ENCODE measurements at places on chromosomes 1 and 21.

DNA sequence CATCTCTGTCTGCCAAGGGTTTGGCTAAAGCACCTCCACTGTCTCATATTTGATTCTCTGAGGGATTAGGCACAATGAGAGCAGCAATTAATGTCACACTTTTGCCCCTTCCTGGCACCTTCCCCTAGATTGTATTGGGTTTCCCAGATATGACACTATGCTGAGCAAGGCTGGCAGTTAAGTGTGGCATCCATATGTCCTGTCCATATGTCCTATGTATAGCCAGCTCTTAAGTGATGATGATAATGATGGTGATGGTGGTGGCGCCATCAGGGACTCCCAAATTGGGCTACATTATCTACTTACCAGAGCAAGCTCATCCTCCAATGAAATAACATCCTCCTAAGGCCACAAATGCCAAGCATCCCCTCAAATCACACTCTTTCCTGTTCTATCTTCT, 13.5 kb upstream of the LORICRIN start:
- peak; percentile 8 for DNase-seq

GRCh38 chr1:59433440-59433813, 136.5 kb downstream of the FGGY start:
- DNase-seq, result no peak

- DNase-seq, result no peak
These were observed 31.9 kb upstream of the SGIP1 start for GRCh38 chr1:66502086-66502485.

DNA sequence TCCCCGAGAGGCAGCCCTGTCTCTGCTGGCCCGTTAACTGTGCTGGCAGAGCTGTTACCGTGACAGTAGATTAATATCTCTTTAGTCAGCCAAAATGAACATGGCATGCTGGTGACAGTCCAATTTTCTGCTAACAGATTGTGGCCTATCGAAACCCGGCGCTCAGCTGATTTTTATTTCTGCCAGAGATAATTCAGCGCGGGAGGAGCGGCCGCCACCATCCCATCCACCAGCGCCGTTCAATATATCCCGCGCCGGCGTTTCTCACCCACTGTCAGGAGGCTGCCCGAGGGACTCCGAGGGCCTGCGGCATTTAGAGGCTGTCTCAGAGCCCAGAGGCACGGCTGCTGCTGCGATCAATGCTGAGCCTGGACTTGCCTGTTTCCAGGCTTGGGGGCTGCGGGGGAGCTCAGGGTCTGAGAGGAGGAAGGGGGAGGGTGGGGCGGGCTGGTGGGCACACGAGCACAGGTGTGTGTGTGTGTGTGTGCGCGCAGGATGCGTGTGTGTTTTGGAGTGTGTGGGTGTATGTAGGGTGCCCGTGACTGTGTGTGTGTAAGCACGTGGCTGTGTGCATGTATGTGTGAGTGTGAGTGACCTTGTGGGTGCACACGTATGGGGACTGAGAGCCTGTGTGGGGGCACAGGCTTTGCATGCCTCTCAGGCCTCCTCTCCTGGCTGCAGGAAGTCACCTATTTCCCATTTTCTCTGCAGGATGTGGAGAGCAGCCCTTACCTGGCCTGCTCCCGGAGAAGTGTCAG, 109.7 kb upstream of the ACTRT2 start:
- DNase-seq, result no peak

- DNase-seq, result no peak
These were observed 73.9 kb downstream of the DNTTIP2 start for GRCh38 chr1:93805027-93805610.
